Osteocyte (in vitro differentiated cells): ENCODE measurements at places on chromosomes 3 and 15.

- DNase-seq: no peak
Measured at GRCh38 chr3:179149406-179149867, 1.3 kb downstream of the PIK3CA start.

GRCh38 chr15:82642656-82643055, 4.5 kb downstream of the CPEB1 start:
- no peak for DNase-seq

GRCh38 chr3:196634224-196634623, 5.3 kb upstream of the NRROS start:
- no peak for DNase-seq

- DNase-seq: no peak
Measured at GRCh38 chr3:115876876-115877614, 253.7 kb downstream of the GAP43 start.

GRCh38 chr15:38743147-38743546, 178.5 kb upstream of the RASGRP1 start:
- DNase-seq: no peak

GRCh38 chr3:88041005-88041404, 17.8 kb downstream of the CGGBP1 start:
- DNase-seq: no peak

DNA sequence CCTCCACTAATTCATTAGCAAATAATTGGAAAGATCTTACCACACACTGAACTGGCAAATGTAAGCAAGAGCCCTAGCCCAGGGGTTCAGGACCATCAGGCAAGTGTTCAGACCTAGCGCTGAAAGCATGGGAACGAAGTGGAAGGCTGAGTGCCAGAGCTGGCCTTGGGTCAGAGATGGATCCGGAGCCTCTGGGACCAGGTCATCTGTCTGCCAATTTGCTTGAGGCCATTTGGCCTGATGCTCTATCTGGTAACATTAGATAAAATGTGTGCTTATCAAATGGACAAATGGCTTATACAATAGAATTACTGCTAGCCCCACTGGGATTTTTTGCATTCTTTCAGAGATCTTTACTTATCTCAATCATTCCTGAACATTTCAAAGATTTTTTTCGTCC, 1.4 kb upstream of the TMC3 start:
- DNase-seq: no peak

- no peak for DNase-seq
Measured at GRCh38 chr3:63918321-63918720, 6.1 kb upstream of the SCAANT1 start.

DNA sequence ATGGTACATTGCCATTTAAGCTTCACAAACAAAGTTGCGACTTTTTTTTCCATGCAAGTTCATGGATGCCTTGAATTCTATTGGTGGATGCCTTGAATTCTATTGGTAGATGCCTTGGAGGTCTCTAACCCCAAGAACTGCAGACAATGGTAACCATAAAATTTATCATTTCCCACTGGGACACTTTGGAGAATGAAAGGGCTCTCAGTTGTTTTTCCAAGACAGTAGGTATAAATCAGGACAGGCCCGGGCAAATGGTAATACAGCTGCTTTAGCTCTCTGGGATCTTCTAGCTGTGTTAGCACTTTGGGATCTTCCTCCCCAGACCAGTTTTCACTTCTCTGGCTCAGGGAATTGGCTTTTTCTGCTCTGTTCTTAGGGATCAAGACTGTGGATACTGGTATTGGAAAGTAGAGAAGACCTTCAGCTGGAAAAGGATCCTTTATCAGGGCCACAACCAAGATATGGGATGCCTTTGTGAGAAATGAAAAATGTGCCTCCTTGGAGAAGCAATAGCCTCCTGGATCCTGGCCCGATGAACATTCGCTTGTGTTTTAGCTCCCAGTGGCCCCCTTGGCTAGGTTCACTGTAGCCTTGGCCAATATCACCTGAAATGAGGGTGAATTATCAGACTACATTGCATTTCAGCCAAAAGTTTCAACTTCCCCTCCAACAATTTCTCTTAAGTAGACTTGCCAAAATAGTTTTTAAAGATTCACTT, 8.3 kb downstream of the LRRC3B start:
- no peak for DNase-seq

- DNase-seq: no peak
Measured at GRCh38 chr3:19473971-19474580, 325.8 kb downstream of the KCNH8 start.

GRCh38 chr3:61650276-61650675, 88.9 kb downstream of the PTPRG start:
- DNase-seq: no peak

GRCh38 chr3:98038286-98038685, 3.2 kb upstream of the GABRR3 start:
- DNase-seq: no peak

DNA sequence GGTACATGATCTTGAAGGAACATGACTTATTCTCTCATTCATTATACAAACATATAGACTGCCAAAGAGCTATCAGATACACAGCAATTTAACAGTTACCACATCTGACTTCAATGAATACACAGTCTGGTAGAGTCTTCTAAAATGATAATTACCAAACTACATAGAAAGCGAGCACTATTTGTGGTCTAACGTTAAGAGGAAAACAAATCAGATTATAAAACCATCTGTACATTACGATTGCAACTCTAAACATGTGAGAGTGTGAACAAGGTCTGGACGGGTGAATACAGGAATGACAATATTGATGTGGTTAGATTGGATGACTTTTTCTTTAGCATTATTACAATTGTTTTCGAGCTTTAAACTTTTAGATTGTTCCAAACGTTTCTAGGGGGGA, 16.3 kb downstream of the CX3CR1 start:
- DNase-seq: no peak

- no peak for DNase-seq
Measured at GRCh38 chr15:99718421-99718820, 14.8 kb downstream of the LYSMD4 start.

DNA sequence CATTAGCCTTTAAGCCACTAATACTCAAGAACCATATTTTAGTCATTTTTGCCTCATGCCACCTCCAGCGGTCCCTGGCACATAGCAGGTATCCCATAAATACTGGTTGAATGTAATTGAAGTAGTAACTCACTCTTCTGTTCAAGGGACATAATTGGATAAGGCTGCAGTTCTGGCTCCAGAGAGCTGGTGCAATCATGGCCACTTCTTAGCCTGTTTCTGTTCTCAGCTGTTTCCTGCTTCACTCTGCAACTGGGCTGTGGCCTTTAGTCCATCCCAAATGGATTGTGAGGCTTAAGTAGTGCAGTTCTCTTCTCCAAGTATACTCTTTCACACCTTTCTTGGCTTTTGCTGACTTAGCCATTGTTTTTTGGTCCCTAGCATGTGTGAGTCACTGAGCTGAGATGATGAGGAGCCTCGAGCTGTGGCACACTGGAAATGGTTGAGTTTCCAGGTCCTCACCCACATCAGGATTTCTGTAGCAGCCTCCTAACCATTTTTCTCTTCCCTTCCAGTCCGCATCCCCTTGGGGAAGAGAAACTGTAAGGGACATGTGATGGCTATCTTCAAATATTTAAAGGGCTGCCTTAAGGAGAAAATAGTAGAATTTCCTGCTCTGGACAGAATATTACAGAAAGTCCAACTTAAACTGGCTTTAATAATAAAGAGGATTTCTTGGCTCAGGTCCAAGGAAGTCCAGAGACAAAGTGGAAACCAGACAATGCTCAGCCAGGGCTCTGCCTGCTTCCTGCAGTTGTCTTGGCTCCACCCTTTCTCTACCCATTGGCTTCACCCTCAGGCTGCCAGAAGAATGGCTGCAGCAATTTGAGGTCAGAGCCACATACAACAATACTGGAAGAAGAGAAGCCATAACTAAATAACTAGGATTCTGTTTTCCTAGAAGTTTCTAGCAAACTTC, 305.4 kb upstream of the ROPN1 start:
- no peak for DNase-seq

GRCh38 chr3:182129740-182130139, 418.0 kb downstream of the SOX2 start:
- DNase-seq: no peak

- DNase-seq: no peak
Measured at GRCh38 chr15:94412979-94413746, 181.8 kb downstream of the MCTP2 start.
